GDM1 (cell line): ENCODE measurements at places on chromosomes 2 and 18.

DNA sequence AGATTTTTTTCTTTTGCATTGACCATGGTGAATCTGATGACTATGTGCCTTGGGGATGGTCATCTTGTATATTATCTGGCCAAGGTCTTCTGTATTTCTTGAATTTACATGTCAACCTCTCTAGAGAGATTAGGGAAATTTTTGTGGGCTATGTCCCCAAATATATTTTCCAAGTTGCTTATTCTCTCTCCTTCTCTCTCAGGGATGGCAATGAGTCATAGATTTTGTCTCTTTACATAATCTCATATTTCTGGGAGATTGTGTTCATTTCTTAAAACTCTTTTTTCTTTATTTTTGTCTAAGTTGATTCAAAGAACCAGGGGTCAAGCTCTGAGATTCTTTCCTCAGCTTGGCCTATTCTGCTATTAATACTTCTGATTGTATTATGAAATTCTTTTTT lies 9.9 kb downstream of the GKN2 start:
- DNase-seq = no peak

DNA sequence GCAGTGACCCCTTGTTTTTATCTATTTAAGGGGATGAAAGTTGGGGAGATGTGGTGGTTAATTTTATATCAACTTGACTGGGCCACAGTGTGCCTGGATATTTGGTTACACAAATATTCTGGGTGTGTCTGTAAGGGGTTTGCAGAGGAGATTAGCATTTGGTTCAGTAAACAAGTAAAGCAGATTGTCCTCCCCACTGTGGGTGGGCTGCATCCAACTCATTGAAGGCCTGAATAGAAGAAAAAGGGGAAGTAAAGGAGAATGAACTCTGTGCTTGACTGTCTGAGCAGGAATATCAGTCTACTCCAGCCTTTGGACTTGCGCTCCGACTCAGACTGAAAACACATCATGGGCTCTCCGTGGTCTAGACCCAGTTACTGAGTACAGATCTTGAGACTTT lies 80.9 kb downstream of the GCA start:
- no peak for DNase-seq

GRCh38 chr2:204680576-204680975 lies 135.3 kb downstream of the PARD3B start:
- DNase-seq = no peak

DNA sequence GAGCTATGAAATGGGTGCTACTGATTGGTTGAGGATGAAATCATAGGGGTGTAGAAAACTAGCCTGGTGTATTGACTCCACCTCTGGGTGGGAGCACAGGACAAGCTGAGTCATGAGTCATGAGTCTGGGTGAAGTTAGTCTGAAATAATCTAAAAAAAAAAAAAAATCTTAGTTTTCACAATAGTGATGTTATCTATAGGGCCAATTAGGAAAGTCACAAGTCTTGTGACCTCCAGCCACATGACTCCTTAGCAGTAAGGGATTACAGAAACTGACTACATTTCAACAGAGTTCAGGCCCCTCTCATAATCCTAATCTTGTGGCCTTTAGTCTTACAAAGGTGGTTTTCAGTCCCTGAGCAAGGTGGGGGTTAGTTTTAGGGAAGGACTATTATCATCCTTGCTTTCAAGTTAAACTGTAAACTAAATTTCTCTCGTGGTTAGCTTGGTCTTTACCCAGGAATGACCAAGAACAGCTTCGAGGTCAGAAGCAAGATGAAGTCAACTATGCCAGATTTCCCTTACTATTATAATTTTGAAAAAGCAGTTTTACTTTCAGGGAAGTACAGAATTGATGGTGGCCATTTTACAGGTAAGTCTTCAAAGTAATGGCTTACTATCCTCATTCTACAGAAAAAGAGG lies 338.0 kb upstream of the GYPC start:
- DNase-seq = no peak

DNA sequence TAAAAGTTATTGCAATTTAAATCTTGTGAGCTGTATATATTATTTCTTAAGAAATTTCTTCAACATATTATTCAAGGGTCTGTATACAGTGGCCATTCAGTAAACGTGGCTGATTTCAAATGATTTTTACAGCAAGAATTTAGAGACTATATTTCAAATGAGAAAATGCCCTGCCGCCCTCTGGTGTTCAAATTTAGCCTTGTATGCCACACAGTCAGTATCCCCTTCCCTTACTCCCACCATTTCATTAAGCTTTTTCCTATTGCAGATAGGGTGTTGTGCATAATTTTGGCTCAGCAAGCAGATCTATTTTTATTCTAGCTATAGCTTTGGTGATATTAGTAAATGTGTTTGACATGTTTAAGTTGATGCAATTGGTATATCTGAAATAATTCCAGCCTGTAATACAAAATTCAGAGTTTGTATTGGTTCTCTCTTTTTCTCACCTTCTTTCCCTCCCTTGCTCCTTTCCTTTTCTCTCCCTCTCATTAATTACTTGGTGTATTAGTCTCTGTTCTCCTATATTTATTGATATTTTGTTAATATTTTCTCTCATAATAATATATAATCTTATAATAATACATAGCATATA lies 22.8 kb upstream of the SCN7A start:
- DNase-seq = no peak

- no peak for DNase-seq
Measured at GRCh38 chr2:196758474-196759377, 40.8 kb downstream of the GTF3C3 start.
